ENCODE measurements at places on chromosomes 7 and 10.

GRCh38 chr7:4484545-4484944 is 197.6 kb upstream of the FOXK1 start:
- no peak for DNase-seq

- no peak for DNase-seq
These were observed 557 bp upstream of the LSM8 start for GRCh38 chr7:118183428-118183785.

GRCh38 chr7:101816595-101817470 is 593 bp upstream of the CUX1 start:
- no peak for DNase-seq

- DNase-seq, result no peak
These were observed 2.7 kb upstream of the COMTD1 start for GRCh38 chr10:75238182-75239095.

- no peak for DNase-seq
These were observed 260.1 kb upstream of the YAE1 start for GRCh38 chr7:39306016-39306570.

All from NCI-H2227 treated with DMSO at 0.1 percent for 48 hours (cell line).